ENCODE measurements at places on chromosomes 6 and 20.
A peak's percentile ranks its signal among the peaks of the same experiment; 100 is the strongest.

GRCh38 chr6:6688951-6689350 lies 100.4 kb downstream of the LY86 start:
- DNase-seq: no peak

DNA sequence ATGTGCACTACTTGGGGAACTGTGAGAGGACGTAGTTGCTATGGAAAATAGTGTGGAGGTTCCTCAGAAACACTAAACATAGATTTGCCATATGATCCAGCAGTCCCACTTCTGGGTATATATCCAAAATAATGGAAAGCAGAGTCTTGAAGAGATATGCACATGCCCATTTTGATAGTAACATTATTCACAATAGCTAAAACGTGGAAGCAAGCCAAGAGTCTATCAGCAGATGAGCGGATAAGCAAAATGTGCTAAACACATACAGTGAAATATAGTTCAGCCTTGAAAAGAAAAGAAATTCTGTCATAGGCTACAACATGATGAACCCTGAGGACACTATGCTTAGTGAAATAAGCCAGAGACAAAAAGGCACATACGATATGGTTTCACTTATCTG lies 11.1 kb downstream of the SYNDIG1 start:
- DNase-seq: no peak

DNA sequence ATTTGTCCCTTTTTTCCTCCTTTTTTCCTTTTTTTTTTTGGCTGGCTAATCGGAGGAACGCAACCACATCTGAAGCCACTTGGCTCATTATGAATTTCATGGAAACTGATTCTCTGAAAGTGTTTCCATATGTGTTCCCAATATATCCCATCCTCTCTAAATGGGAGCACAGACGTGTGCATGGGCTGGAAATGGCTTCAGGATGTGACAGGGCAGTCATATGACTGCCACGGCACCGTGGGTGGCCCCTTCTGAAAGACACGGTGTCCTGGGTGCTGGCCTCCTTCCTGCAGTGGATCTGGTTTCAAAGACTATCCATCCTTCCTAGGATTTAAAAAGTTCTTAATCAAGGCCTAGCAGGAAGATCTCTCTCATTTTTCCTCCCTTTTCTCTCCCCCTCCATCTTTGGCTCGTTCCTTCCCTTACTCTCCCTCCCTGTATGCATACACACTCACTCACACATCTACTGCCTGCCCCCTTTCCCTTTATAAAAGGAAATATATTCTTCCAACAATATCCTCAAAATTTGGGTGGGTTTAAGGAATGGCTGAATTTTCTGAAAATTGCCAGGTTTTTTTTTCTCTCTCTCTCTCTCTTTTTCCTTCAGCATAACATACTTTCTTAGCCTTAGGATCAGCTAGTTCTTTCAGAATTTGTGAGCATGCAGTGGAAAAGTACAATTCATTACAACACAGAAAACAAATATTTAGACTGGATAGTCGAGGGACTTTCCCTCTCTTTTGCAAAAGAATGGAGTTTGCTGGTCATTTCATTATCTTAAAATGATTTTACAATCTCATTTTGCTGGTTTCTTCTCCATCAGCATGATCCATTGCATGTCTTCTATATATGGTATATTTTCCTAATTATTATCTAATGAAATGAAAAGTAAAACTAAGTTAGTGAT lies 161.2 kb upstream of the SUPT3H start:
- no peak for DNase-seq

DNA sequence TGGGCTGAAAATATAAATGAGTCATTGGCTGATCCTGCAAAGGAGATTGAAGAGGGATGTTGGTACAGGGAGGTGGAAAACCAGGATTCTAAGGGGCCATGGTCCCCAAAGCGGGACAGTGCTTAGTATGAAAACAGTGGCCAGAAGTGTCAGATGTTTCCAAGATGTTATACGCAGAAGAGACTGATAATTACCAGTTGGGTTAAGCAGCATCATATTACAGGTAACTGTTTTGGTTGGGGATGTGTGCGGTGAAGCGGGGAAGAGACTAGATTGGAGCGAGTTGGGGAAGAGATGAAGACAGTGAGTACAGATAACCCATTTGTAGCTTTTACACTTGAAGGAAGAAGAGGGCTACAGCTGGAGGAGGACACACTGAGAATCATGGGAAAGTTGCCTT lies 80.8 kb downstream of the PLEKHG1 start:
- no peak for DNase-seq

DNA sequence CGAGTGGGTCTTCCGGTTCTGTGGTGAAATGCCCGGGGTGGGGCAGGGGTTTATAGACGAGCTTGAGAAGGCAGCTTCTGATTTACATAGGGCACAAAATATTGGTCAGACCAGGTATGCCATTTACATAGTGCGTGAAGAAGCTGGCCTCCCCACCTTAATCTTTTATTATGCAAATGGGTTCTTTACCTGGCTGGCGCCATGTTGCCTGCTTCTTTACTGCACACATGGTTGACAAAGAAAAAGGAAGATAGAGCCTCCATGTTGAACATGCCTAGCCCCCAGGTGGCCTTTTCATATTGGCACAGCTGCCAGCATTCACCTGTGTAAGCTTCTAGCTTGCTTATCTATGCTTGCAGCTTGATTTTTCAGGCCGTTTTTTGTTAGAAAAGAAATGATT lies 276.2 kb downstream of the PHACTR1 start:
- DNase-seq: no peak

- no peak for DNase-seq
These were observed 71.4 kb downstream of the DACT2 start for GRCh38 chr6:168248148-168248620.

- DNase-seq: no peak
These were observed 8.4 kb downstream of the PAX1 start for GRCh38 chr20:21713901-21714296.

DNA sequence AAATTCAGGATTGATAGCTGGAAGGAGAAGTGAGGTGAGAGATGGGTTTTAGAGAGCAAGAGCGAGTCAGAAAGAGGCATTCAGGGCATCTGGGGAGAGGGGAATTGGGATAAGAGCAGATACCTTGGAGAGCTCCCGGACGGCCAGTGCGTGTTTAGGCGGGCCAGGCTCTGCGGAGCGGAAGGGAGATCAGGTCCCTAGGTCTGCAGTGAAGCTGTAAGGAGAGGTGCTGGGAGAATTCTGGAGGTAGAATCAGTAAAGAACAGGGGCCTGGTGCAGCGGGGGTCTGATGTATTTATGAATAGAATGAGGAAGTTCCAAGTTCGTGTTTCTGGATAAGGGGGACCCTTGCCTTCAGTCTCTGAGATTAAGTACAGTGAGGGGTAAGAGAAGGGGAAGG lies 47.4 kb upstream of the FAM83D start:
- DNase-seq: peak; percentile 15

- DNase-seq: no peak
These were observed 84.1 kb downstream of the PRND start for GRCh38 chr20:4805663-4806449.

DNA sequence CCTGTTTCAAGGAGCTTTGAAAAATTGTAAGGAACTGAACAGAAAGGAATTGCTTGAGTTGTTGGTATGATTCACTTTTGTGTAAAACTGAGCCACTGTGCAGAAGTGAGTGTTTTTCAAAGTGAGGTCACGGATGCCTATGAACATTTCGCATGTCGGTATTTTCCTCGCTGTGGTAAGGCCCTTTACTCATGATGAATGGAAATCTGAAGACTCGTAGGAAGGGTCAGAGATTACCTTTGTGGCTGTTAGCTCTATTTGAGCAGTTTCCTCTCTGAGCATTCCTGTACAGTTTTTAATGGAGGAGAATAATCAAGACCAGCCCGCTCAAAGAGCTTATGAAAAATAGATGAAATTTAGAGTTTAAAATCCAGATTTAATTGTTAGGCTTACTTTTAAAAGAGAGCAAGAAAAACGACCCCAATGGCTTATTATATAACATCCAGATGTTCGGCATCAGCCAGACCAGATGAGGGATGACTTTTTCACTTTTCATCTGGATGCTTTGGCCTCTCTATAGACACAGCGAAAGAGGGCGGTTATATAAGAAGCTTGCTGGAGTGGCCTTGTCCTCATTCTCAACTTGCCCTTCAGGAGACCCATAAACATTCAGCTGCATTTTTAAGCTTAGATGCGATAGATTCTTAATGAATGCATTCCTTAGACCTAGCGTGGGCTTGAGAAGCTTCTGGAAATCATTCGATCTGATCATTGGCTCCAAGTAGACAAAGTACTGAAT lies 99.5 kb downstream of the CD83 start:
- DNase-seq: no peak

GRCh38 chr6:168545428-168545827 lies 104.4 kb downstream of the SMOC2 start:
- DNase-seq: no peak

- no peak for DNase-seq
These were observed 232.5 kb downstream of the BTBD9 start for GRCh38 chr6:38407192-38407591.

GRCh38 chr6:147203311-147204059 lies 732 bp upstream of the STXBP5 start:
- DNase-seq: peak; percentile 44

- no peak for DNase-seq
These were observed 6.6 kb upstream of the CPXM1 start for GRCh38 chr20:2807019-2807418.

- no peak for DNase-seq
These were observed 278.9 kb downstream of the SAMD5 start for GRCh38 chr6:147787417-147787816.

DNA sequence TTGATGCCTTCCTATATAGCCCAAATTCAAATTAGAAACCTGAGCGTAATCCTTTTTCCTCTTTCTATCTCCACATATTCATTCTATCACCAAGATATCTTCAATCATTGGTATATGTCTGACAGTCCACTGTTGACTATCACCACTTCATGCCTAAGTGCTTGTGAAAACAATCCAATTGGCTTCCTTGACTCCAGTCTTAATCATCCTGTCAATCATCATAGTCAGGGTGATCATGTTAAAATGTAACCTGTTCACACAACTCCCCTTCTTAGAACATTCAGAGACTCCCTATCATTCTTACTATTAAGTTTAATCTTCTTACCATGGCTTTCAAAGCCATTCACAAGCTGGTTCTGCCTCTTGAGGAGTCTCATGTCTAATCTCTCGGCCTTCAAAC lies 616.7 kb downstream of the PHF3 start:
- DNase-seq: no peak

GRCh38 chr20:39897781-39898466 lies 791.1 kb downstream of the MAFB start:
- DNase-seq: no peak

GRCh38 chr20:4613718-4614620 lies 107.7 kb upstream of the PRND start:
- peak; percentile 59 for DNase-seq

DNA sequence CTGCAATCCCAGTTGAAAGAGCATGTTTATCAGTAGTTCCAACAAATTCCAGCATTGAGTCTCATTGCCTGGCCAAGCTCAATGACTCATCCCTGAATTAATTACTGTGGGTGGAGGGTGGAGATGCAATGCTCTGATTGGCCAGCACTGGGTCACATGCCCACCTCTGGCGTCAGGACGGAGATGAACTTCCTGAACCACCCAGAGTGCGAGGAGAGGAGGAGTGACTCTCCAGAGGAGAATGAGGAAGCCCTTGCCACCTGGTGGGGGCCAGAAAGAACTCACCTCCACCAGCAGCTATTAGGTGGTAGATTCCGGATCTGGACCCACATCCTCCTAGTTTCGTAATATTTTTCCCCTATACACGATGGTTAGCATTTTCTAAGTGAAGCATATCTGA lies 283.9 kb downstream of the TBC1D7 start:
- no peak for DNase-seq

GRCh38 chr20:1832634-1833033 lies 62.6 kb upstream of the SIRPA start:
- DNase-seq: no peak

- DNase-seq: no peak
These were observed 100.8 kb upstream of the SLC35B3 start for GRCh38 chr6:8536122-8536521.

GRCh38 chr6:31113861-31114540 lies 599 bp upstream of the PSORS1C1 start:
- no peak for DNase-seq

GRCh38 chr20:40728470-40728869 lies 39.4 kb upstream of the MAFB start:
- DNase-seq: no peak

DNA sequence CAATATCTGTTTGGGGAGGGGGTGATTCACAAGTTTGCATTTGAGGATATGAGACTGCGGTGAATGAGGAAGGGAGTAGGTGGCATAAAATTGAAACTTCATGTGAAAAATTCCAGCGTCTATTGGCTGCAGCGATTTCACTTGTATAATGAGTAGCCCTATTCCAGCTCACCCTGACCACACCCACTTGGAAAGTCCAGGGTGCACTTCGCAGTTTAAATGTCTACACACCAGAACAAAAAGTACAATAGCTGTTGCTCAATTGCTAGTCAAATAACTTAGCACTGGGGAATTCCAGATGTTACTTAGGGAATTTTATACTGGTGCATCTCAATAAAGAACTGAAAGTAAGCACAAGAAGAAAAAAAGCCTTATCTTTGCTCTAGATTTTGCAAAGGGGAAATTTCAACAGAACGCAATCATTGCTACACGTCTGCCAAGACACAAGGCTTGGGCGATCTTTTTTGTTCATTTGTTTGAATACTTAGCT lies 6.3 kb downstream of the TNFAIP3 start:
- peak; percentile 64 for DNase-seq

GRCh38 chr20:24153101-24154040 lies 164.8 kb upstream of the GGTLC1 start:
- no peak for DNase-seq

GRCh38 chr6:9161731-9162130 lies 726.4 kb upstream of the SLC35B3 start:
- DNase-seq: no peak

Measured in NCI-H460 (cell line).